ENCODE measurements at places on chromosomes 13 and 19. TPM values are rescaled to one million over a fixed set of nuclear protein-coding genes. Genes with fewer than 3 reads are reported as not detected.

DNA sequence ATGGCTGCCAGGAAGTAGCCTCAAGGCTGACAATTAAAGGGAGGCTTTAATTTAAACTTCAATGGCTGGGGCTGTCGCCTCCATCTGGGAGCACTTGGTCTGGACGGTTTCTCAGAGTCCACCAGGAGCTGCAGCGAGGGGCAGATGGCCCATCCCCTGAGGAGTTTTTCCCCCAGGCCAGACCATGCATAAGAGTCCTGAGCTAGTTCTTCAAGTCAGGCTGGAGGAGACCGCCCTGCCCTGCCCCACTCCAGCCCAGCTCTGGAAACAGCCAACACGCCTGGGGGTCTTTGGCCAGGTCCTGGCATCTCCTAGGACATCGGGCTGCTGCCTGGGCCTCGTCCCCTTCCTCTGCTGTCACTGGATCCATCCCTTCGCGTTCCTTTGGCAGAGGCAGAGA, 5.3 kb upstream of the ACTN4 start:
- H3K36me3 ChIP-seq, result no peaks in the 10 kb centered on the region
- no peak overlapping the region for H3K4me3 ChIP-seq
- H3K4me1 ChIP-seq, result peaks cover 37% of the 10 kb centered on the region
- H3K27ac ChIP-seq, result peak overlapping the region; percentile 75

The LRRC8E gene
- total RNA-seq, result not detected

DNA sequence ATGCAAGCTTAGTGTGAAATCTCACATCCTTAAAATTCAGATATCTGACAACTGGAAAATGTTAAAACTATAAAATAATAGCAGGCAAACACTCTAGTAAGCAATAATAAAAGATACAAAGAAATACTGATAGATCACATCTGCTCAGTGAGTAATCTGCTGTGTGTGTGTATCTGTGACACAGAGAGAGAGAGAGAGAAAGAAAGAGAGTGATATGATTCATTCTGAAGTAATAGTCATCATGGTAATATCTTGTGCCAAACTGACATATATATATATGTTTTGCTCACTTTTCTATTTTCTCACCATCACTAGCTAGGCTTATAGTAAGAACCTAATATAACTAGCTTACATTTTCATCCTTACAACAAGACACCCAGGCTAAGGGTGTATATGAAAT, 288.0 kb upstream of the SLITRK6 start:
- DNase-seq, result no peak
- no peak overlapping the region for H3K27ac ChIP-seq
- no peaks in the 10 kb centered on the region for H3K36me3 ChIP-seq
- H3K27me3 ChIP-seq, result no peaks in the 10 kb centered on the region

The MTUS2 gene
- total RNA-seq, result 0.20 TPM

- H3K27me3 ChIP-seq, result no peaks in the 10 kb centered on the region
- H3K36me3 ChIP-seq, result no peaks in the 10 kb centered on the region
- H3K4me3 ChIP-seq, result no peak overlapping the region
- no peak overlapping the region for H3K27ac ChIP-seq
Observed at GRCh38 chr13:37136187-37136586, 30.7 kb upstream of the CSNK1A1L start.

- peaks cover 20% of the 10 kb centered on the region for H3K4me1 ChIP-seq
- H3K36me3 ChIP-seq, result no peaks in the 10 kb centered on the region
- no peak for DNase-seq
- H3K27ac ChIP-seq, result peak overlapping the region; percentile 66
- H3K4me3 ChIP-seq, result no peak overlapping the region
Observed at GRCh38 chr13:111282425-111282824, 38.0 kb upstream of the TEX29 start.

- H3K4me3 ChIP-seq, result no peak overlapping the region
- no peak for DNase-seq
Observed at GRCh38 chr19:16520986-16521624, 21.1 kb downstream of the CHERP start.

The PRODH2 gene
- not detected for total RNA-seq

- no peaks in the 10 kb centered on the region for H3K27me3 ChIP-seq
- peaks cover 4% of the 10 kb centered on the region for H3K36me3 ChIP-seq
- DNase-seq, result no peak
- H3K27ac ChIP-seq, result no peak overlapping the region
Observed at GRCh38 chr19:37716140-37716539, 3.4 kb downstream of the ZNF607 start.

DNA sequence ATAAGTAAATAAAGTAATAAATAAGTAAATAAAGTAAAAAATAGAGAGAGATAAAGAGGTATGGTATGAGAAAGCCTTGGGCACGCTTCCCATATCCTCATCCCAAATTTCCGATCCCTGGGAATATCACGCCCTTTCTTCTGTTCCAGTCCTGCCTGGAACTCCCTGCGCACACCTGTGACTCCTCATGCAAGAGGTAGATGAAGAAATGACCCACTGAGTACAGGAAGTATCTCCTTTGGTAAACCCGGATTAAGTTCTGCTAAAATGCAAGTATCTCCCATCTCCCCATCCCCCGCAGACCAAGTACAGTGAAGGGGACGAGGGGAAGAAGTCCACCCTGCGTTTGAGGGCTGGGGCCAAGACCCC, 399 bp upstream of the ZNF136 start:
- no peaks in the 10 kb centered on the region for H3K36me3 ChIP-seq
- no peaks in the 10 kb centered on the region for H3K27me3 ChIP-seq
- H3K4me3 ChIP-seq, result peak overlapping the region; percentile 98
- H3K27ac ChIP-seq, result peak overlapping the region; percentile 99

DNA sequence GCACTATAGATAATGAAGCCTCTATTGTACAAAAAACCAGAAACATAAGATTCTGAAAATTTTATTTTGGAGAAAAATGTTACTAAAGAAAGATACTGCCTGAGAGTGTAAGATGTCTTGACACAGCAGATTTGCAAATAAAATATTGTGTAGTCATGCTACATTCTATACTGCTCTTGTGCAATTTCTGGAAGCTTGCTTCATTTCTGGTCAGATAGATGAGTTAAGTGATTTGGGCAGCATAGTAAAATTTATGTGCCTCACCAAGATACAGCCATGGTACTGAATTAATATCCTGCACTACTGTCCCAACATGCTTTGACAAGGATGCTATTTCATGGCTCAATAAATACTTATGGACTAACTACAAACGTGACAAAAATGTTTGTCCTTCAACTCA, 55.1 kb upstream of the STARD13 start:
- H3K27ac ChIP-seq, result no peak overlapping the region
- H3K27me3 ChIP-seq, result no peaks in the 10 kb centered on the region
- H3K4me3 ChIP-seq, result no peak overlapping the region
- no peak for DNase-seq

- no peaks in the 10 kb centered on the region for H3K36me3 ChIP-seq
- H3K27ac ChIP-seq, result no peak overlapping the region
- no peak for DNase-seq
- no peak overlapping the region for H3K4me3 ChIP-seq
- H3K4me1 ChIP-seq, result peaks cover 13% of the 10 kb centered on the region
- no peaks in the 10 kb centered on the region for H3K27me3 ChIP-seq
Observed at GRCh38 chr13:25906191-25906661, 145.6 kb downstream of the SHISA2 start.

DNA sequence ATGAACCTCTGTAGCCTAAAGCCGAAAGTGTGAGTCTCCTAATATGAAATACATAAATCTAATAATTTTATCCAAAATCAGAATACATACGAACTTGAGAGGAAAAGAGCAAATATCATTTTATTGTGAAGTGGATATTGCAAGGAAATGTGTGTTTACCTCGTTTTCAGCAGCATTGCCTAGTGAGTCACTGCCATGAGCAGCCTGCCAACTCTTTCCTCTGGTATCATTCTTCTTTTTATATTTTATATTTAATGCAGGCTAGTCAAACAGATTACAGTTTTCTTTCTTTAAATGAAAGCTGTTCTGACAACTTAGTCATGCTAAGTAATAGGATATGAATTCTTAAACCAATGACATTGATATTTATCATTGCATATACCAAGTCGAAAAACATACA, 44.2 kb downstream of the EDNRB start:
- no peaks in the 10 kb centered on the region for H3K4me1 ChIP-seq
- H3K4me3 ChIP-seq, result no peak overlapping the region
- H3K36me3 ChIP-seq, result no peaks in the 10 kb centered on the region
- H3K27me3 ChIP-seq, result no peaks in the 10 kb centered on the region

- peaks cover 8% of the 10 kb centered on the region for H3K4me1 ChIP-seq
- DNase-seq, result no peak
- no peaks in the 10 kb centered on the region for H3K27me3 ChIP-seq
- no peaks in the 10 kb centered on the region for H3K36me3 ChIP-seq
Observed at GRCh38 chr13:99041788-99042187, 63.9 kb upstream of the DOCK9 start.

Measured in transverse colon (tissue), 4 donors.